ENCODE measurements at places on chromosomes 2 and 18.
A peak's percentile ranks its signal among the peaks of the same experiment; 100 is the strongest.

DNA sequence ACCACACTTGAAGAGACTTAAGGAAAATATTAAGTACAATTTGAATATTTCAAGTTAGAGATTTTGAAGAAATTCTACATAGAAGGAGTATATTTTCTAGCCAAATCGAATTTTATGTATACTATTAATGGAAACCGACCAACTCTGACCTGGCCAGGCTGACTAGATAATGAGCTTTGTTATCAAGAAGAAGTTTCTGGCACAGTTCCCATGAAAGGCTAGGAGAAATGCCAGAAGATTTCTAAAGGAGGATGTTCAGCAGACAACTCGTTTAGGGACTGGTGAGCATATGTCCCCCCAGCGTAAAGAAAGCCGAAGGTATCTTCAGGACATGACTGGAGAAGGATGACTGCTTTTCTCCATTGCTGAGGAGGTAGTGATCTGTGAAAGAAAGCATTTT lies 127.3 kb downstream of the DIS3L2 start:
- no peak for DNase-seq

DNA sequence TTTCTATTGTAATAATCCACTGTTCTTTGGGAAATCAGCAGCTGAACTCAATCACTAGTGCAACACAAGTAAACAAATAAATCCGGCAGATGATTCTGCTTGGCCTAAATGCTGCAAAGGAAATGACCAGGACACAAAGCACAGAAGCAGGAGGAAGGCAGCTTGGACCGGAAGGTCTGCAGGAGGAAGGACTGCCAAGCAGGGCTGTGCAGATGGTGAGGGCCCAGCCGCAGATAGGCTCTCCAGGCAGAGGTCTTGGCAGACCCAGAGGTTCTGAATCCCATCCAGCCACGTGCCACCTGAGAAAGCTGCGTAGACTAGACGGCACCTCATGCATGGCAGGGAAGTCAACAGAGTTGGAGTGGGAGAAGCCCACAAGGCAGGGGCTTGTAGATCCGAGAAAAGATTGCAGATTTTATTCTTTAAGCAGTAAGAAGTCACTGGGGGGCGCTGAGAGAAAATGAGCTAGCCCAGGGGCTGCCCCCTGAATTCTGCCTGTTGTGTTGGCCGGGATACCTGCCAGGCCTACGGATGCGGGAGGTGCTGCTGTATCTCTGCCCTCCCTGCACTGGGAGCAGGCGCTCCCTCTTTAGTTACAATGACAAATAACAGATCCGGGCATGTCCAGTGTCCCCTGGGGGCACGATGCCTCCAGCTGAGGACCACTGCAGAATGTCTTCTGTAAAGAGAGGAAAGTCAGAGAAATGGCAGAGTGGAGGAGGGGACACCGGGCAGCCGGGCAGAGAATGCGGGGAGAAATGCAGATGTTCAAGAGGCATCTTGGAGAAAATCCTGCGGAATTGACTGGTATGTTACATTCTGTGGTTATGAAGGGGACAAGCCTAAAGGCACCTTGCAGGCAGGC lies 153.5 kb downstream of the PXDN start:
- DNase-seq, result no peak

DNA sequence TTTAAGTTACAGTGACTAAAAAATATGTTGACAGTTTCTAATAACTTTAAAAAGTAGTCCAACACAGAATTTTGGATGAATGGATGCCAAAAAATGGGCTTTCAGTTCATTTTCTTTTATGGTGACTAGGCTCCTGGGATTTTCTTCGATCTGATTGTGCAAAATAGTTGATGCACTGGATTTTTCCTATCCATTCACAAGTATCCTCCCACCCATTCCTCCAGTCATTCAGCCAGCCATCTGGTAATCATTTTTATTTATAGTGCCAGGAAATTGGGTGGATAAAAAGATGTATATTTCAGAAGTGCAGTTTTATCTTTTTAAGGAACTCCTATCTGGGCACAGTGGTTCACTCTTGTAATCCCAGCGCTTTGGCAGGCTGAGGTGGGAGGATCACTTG lies 175.1 kb downstream of the PTPRM start:
- DNase-seq, result no peak

- peak; percentile 35 for DNase-seq
Measured at GRCh38 chr18:74745633-74746403, 148.1 kb downstream of the ZNF407 start.

- DNase-seq, result peak; percentile 73
Measured at GRCh38 chr2:71796174-71796593, 342.8 kb downstream of the DYSF start.

GRCh38 chr2:149562324-149562723 lies 25.3 kb downstream of the MMADHC start:
- no peak for DNase-seq

GRCh38 chr2:136957044-136957443 lies 191.7 kb downstream of the THSD7B start:
- no peak for DNase-seq

DNA sequence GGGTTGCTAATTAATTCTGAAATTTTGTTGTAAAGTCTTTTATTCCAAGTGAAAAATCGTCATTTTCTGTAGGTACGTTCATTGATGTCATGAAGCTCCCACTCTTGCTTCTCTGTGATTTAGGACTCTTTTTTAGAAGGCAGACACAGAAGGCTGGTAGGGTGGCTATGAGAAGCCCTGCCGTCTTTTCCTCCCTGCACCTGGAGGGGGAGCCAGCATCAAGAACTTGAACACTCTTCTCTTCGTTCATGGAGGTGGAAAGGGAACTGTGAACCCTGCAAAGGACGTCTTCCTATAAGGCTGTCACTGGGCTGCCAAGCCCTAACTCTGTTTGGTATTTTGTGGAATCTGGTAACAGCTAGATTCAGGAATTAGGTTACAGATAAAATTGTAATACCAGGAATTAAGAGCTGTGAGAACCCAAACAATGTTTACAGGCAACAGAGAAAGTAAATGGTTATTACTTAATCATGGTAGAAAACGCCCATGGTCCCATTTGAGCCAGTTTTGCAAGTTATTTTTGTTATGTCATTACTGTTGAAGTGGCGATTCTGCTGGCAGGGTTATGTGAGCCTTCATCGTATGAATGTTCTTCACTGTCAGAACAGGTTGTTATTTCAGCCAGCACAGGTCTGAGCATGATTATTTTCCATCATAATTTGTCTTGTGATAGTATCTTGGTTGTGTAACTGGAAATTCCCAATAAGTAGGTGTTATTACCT lies 112.2 kb downstream of the OSBPL6 start:
- peak; percentile 12 for DNase-seq

DNA sequence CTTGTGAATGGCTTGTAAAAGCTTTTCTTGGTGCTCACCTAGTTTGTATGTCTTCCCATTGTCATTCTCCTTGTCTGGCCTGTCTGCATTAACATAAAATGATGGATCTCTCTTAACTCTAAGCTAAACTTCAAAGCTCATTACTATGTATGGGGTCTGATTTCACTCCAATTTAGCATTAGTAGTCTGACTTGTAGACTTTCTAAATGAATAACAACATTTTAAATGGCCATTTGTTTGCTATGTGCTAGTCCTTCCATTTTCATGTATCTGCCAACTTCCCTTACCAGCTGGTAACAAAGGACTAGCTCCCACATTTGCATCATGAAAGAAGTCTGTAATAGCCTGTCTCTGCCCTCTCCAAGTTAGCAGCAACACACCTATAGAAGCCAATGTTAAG lies 324.2 kb upstream of the RGPD4 start:
- DNase-seq, result no peak

GRCh38 chr2:43068041-43068533 lies 158.3 kb downstream of the ZFP36L2 start:
- no peak for DNase-seq

DNA sequence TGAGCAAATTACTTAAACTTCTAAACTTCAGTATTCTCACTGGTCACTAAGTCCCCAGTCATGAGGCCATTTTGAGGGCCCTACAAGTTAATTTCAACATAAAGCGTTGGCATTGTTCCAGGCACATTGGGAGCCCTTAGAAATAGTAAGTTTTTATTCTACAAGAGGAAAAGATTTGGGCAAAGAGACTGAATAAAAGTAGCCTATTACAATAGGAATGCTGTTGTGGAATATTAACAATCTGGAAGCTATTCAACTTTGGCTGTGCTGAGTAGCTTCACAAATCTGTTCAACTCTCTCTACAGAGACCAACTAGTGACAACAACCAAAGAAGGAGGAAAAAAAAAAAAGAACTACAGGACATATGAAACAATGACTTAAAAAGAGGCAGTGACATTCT lies 1287.5 kb upstream of the NXPH2 start:
- DNase-seq, result no peak

- DNase-seq, result no peak
Measured at GRCh38 chr18:12637901-12638643, 19.8 kb downstream of the SPIRE1 start.

- DNase-seq, result no peak
Measured at GRCh38 chr2:231549446-231550239, 19.4 kb upstream of the NMUR1 start.

DNA sequence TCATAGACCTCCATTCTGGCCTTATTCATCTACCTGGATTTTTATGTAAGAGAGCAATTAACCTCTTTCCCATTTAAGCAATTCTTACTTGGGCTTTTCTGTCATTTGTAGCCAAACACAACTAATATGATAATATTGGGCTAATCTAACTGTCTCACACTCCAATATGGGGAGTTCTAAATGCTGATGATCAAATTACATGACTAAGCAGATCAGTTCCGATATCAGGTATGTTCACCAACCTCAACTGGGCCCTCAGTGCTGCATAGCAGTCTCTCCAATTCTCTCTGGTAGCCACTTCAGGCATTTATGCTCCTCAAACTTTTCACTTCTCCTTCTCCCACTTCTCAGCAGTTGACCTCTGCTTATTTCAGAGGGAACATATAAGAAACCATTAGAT lies 61.0 kb upstream of the VPS54 start:
- DNase-seq, result no peak

DNA sequence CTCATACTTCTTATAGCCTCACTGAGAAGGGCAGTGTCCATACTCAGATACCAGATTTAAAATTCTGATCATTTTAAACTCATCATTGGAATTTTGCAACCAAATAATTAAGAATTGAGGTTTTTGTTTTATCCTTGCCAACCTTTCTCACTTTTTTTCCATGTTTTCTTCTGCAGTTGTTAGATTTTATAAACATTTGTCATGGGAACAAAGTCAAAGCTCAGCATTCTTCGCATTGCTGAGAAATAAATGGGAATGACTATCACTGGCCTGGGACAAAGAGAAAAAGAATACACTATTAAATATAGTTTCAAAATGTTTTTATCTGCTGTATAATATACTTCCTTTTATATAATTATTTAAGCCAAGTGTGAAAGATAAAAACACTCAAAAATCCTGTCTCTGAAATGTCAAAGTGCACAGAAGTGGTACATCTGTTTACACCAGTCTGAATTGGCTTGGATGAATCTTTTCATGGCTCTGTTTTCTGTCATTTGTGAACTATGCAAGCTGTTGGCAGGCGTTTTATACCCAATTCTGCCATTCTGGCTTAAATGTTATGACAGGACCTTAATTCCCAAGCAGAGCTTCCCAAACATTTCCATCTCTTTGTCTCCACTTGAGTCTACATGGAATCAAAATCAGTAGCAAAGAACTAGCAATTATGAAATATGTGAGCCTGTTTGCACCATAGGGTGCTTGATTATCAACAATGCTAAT lies 249.3 kb upstream of the SYT4 start:
- no peak for DNase-seq

DNA sequence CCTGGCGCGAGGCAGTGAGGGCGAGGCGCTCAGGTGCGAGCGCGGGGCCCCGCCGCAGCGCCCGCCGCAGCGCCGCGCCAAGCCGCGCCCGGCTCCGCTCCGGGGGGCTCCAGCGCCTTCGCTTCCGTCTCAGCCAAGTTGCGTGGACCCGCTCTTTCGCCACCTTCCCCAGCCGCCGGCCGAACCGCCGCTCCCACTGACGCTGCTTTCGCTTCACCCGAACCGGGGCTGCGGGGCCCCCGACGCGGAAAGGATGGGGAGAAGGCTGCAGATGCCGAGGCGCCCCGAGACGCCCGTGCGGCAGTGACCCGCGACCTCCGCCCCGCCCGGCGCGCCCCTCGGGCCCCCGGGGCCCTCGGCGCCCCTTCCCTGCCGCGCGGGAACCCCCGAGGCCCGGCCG lies 328 bp upstream of the INHBB start:
- no peak for DNase-seq

- DNase-seq, result no peak
Measured at GRCh38 chr2:199668645-199669044, 182.3 kb downstream of the FTCDNL1 start.

GRCh38 chr2:46167924-46168323 lies 129.3 kb upstream of the EPAS1 start:
- DNase-seq, result peak; percentile 35

DNA sequence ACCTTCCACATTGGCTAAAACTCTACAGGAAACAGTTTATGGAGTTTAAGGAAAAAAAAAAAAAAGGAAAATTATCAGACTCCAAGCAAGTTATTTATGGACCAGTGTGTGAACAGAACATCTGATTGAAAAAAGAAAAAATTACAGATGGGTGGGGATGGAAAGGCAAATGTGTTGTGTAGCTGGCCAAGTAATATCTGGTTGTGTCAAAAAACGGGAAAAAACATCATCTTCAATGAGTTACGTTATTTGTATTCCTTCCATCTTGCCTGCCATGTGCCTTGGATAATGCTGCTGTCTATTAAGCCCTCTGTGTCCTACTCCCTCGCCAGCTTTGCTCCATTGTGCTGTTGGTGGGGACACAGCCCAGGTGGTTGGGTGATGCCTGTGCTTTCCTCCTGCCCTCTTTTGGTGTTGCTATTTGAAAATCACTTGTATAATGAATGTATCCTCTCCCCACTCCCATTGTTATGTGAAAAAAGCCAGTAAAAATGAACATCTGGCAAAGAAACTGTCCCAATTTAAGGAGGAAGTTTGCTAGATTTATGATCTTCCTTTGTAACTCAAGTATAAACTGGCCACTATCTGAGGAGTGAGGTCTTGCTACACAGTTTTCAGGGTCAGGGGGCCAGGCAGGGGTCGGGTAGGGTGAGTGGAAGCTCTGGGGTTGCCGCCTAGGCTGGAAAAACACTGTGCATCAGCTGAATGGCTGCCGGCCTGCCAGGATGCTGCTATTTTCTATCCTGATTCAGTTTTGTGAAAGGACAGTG lies 155.9 kb downstream of the FMNL2 start:
- DNase-seq, result no peak

GRCh38 chr18:76399613-76400391 lies 95.2 kb downstream of the ZNF516 start:
- DNase-seq, result no peak

DNA sequence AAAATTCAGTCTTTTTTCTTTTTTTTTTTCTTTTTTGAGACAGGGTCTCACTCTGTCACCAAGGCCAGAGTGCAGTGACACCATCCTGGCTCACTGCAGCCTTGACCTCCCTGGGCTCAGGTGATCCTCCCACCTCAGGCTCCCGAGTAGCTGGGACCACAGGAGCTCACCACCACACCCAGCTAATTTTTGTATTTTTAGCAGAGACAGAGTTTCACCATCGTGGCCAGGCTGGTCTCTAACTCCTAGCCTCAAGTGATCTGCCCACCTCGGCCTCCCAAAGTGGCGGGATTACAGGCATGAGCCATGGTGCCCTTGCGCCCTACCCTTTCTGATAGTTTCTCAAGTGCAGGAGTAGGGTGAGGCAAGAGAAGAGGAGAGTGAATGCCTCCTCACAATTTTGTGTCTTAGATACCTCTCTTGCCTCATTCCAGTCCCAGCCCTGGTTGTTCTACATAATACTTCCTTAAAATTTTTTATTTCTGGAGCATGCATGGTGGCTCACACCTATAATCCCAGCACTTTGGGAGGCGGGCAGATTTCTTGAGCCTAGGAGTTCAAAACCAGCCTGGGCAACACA lies 68.2 kb upstream of the CAB39 start:
- DNase-seq, result no peak

All from urothelium cell line (cell line).